M059J (cell line): ENCODE measurements at places on chromosomes 12 and 14. TPM values are rescaled to one million over a fixed set of nuclear protein-coding genes. Genes with fewer than 3 reads are reported as not detected.

The KLHL33 gene
- not detected in 2 replicates for total RNA-seq

- no peak for DNase-seq
Measured at GRCh38 chr14:85131226-85131922, 398.6 kb upstream of the FLRT2 start.

GRCh38 chr12:7628381-7628961 is 37.2 kb downstream of the APOBEC1 start:
- no peak for DNase-seq

DNA sequence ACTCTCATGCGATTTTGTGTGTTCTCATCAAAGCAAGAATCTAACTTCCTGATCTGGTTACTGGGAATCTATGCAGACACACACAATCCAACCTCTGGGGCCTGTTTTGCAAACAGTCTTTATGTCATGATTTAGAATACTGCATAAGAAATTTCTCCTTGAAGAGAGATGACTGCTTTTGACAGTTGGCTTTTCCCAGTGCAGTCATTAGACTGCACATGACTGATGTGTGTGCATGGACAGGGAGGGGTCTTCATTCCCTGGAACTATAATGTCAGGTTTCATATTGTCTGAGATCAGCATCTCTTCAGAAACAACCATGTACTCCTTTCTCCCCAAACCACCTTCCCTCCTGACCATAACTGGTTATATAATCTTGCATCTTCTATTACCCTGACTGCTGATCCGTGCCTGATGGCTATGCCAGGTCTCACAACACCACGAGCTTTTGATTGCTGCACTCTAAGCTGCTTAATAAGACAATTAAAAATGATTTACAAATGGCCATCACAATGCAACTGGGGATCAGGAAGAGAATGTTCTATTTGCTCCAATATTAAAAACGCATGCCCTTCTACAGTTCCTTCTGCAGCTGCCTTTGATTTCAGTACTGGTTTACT is 995.4 kb downstream of the NRXN3 start:
- DNase-seq, result no peak

GRCh38 chr12:66633676-66634075 is 45.2 kb downstream of the GRIP1 start:
- DNase-seq, result peak; percentile 54
